ENCODE measurements at places on chromosomes 7 and 10.

GRCh38 chr10:132475086-132475485 lies 62.5 kb upstream of the INPP5A start:
- no peak for DNase-seq

GRCh38 chr10:132393695-132394181 lies 3.3 kb upstream of the PWWP2B start:
- DNase-seq: no peak

DNA sequence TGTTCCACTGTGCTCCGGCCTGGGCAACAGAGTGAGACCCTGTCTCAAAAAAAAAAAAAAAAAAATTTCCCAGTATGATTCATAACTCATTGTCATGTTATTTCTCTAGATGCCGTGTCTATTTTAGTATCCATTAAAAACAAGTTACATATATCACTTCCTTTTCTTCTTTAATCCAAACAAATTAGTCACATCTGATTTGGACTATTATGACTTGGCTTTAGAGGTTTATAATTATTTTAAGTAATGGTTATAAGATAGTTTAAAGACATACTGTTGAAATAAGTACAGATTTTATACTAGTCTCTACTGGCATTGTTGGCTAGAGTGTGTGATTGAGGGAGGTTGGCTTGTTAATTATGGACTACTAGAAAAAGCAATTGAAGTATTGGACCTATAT lies 53.3 kb downstream of the ZMYND11 start:
- DNase-seq: no peak

GRCh38 chr7:76403780-76404494 lies 5.6 kb downstream of the SSC4D start:
- no peak for DNase-seq

DNA sequence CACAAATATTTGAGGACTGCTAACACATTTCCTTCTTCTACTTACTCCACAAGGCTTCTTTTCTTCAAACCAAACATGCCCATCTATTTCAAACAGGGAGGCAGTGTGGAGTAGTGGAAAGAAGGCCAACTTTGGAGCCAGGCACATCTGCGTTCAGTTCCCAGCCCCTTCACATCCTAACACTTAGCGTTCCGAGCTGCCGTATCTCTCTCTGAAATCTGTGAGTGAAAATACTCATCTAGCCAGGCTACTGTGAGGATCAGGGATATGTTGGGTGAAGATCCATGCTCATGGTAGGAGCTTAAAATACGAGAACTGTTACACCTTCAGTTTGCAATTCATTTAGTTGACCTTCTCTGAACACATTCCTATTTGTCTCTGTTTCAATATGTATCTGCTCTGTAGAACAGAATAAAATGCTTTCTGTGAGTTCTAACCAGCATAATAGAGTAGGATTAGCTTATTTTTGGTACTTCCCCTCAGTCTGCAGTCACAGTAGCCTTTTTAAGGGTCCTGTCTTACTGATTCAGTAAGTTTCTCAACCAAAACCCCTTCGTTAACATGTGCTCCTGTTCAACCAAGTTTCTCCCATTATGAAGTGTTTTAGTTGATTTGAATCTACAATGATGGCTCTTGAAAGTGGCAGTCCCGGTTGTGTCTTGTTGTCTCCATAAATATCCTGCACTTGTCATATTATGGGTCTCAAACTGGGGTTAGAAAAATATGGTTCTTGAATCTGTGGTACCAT lies 3.3 kb upstream of the MEST start:
- no peak for DNase-seq

- DNase-seq: no peak
Observed at GRCh38 chr10:68271196-68271882, 39.4 kb upstream of the ATOH7 start.

- DNase-seq: no peak
Observed at GRCh38 chr10:37269554-37270256, 144.3 kb downstream of the ANKRD30A start.

DNA sequence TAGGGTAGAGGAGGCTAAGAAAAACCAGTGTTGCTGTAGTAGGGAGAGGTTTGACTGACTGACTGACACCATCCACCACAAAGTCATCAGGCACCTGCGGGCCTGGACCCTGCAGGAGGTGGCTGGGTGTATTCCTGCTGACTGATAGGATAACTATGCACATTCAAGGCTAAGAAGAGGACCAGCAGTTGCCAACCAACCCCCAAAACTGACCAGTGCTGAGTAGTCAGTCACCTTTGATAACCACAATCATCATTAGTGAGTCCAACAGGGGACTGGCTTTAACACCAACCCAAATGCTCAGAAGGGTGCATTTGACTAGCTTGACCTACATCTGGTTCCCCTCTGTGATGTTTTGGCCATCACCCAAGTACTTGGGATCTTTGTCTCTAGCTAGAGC lies 30.5 kb downstream of the PLXNA4 start:
- no peak for DNase-seq

- no peak for DNase-seq
Observed at GRCh38 chr7:99140813-99141212, 3.1 kb downstream of the SMURF1 start.

DNA sequence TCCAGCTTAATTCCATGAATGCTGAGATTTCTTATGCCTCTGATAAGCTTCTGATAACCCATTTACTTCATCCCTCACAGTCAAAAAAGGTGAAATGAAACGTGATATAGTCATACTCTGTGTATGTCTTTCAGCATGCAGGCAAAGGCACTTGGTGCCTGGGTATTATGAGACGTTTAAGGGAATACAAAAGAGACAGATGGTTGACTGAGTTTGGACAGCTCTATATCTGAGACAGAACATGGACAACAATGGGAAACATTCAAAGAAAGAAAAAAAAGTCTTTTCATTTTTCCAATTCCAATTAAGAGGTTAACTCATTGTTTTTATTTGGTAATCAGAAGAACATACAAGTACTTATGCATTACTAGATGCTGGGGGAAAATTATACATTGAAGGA lies 96.2 kb downstream of the PPP1R17 start:
- DNase-seq: no peak

GRCh38 chr7:124459101-124460055 lies 306.2 kb downstream of the GPR37 start:
- no peak for DNase-seq

DNA sequence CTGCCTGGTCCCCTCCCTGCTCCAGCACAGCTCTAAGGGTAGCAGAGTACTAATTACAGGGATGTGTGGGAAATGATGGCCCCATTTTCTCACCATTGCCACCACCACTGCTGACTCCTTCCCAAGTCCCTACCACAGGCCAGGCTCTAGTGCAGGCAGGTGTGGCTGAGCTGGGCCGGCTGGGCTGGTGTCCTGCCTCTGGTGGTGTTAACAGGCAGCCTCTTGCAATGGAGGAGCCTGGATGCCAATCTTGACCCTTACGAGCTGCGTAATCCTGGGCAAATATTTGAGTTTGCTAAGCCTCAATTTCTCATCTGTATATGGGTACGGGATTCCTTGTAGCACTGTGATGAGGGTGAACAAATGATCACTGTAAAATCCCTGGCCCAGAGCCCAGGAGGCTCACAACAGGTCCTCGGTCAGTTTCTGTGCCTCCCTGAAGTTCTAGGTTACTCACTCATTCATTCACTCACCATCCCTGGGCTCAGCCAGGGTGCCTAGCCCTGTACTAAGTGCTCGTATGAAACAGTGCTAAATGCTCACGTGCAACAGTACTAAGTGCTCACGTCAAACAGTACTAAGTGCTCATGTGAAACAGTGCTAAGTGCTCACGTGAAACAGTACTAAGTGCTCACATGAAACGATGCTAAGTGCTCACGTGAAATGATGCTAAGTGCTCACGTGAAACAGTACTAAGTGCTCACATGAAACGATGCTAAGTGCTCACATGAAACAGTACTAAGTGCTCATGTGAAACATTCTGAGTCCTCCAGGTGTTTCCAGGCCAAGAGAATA lies 2.3 kb upstream of the FZD9 start:
- DNase-seq: no peak

DNA sequence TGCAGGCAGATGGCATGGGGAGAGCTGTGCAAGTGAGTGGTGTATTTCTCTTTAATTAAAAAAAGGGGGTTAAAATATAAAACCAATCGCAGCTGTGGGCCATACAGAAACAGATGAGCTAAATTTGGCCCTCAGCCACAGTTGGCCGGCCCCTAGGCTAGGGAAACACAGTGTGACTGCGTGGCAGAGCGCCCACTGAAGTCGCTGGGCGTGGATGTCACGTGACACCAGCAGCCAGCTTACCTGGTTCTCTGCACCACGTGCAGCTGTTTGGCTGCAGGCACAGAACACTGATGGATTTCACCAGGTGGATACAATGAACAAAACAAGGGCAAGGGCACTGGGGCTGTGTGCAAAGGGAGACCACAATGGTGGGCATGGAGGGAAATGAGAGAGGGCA lies 119.3 kb upstream of the ZNF746 start:
- no peak for DNase-seq

- DNase-seq: no peak
Observed at GRCh38 chr7:66279912-66280311, 74.8 kb downstream of the TPST1 start.

GRCh38 chr7:2460188-2460587 lies 16.0 kb downstream of the GRIFIN start:
- no peak for DNase-seq

DNA sequence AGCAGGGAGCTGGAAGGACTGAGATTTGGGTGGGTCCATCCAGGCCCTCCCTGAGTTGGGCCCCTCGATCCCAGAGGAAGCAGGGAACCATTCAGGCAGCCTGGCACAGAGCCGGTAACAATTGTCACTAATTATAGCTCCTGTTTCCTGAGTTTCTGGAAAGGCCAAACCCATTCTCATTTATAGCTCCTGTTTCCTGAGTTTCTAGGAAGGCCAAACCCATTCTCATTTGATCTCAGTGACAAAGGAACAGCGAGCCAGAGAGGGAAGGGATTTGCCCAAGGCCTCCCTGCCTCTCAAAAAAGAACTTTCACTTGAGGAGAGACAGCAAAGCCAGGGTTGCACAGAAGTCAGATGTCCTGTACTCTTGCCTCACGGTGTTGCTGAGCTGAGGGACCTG lies 521.9 kb downstream of the TYW1 start:
- DNase-seq: no peak

DNA sequence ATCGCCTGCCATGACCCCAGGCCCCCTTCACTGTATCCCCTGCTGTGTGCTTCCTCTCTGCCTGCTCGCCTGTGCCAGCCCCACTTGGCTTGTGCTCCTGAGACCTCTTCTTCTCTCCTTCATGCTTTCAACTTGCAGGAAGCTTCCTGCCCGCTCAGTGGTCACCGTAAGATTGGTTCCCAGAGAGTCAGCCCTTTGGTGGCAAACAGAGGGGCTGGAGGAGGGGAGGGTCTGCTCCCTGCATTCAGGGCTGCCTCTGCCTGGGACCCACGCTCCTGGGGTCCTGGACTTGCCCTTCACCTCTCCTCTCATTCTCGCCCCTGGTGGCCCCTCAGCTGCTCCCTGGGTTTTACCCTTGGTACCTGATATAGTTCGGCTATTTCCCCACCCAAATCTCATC lies 45.8 kb upstream of the ZNF32 start:
- no peak for DNase-seq

GRCh38 chr7:31020161-31020560 lies 31.9 kb upstream of the ADCYAP1R1 start:
- DNase-seq: no peak

GRCh38 chr10:80632742-80633141 lies 95.0 kb downstream of the SH2D4B start:
- no peak for DNase-seq

GRCh38 chr10:13066527-13066926 lies 33.4 kb upstream of the OPTN start:
- no peak for DNase-seq

DNA sequence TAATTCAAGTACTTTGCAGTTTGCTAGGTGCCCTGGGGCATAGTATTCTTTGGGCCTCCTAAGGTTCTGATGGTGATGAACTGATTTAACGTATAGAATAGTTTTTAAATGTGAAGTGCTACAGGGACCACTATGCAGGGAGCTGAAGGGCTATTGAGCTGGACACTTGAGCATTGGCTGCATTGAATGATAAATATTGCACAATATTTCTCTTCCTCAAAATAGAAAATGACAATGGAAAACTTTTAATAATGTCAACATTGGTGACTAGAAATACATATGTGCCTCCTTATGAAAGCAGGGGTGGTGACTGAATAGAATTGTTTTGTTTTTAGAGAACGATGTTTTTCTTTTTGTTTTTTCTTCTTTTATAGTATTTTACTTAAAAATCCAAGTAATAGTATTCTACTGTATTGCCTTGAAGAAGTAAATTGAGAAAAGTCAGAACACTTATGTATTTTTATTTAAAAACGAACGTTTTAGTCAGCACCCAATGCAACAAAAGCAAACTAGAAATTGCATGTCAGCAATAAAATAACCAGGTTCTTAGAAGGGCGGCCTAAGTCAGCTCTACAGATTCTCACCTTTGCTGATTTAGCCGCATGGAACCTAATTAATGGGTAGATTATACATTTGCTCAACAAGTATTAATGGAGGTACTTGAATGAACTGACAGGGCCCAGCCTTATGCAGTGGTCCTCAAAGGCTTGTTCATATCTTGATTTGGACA lies 244.0 kb upstream of the KLF6 start:
- DNase-seq: no peak

- no peak for DNase-seq
Observed at GRCh38 chr7:944744-945143, 9.7 kb downstream of the ADAP1 start.

DNA sequence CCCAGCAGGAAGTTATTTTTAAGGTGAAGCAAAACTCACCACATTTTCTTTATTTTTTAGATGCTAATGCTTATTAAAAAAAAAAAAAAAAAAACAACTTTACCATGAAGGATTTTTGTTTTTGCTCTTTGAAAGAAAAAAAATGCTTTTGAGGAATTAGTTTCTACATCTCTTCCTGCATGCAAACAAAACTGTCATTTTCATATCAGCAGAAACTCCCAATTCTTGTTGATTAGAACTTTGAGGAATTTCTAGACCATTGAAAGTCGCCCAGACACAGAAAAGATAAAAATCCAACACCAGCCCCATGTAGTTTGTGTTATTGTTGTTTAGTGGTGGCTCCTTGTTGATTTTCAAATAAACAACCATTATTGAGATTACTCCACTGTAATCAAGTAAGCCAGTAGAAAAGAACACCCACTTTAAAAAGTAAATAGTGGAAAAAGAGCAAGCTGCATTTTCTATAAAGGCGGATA lies 14.3 kb downstream of the SKIDA1 start:
- no peak for DNase-seq

DNA sequence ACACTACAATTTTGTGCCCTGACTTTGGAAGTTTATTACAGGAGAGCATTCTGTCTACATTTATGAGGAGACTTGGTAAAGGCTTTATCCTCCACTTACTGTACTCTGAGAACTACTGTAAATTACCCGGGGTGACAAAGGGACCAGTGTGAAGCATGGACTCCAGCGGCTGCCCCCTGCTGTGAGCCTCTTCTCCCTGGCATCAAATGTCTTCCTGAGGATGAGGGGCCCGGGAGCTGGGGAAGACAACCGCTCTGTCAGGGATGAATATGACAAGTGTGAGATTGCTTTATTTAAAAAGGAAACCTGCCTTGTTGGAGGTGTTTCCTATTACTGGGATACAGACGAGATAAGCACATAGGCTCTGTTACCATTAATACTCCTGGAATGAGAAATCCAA lies 714.8 kb downstream of the CCSER2 start:
- no peak for DNase-seq

GRCh38 chr10:124669824-124670654 lies 74.1 kb downstream of the FAM53B start:
- DNase-seq: no peak

All from germinal center (tissue), 1 donor.